D721Med (cell line): ENCODE measurements at places on chromosomes 4 and X.

DNA sequence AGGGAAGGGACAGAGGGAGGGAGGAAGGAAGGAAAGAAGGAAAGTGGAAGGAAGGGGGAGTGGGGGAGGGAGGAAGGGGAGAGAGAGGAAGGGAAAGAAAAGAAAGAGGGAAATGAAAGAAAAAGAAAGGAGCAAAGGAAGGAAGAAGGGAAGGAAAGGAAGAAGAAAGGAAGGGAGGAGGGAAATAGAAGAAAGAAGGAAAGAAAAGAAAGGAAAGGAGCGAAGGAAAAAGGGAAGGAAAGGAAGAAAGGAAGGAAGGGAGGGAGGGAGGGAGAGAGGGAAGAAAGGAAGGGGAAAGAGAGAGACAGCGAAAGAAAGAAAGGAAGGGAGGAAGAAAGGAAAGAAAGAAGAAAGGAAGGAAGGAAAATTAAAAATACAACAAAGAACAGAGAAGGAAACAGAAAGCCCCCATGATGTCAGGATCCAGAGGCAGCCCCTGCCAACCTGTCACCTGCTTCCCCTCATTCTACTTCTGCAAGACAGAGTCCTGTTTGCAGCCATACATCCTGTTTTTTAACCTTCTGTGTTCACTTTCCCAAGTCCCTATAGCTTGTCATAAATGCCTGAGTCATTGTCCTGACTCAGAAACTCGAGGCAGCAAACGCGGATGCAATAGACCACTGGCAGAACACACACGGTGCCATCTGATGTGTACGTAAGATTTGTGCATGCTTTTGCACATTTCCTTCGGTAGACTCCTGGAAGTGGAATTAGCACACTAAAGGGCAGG, 77.0 kb upstream of the C4orf50 start:
- DNase-seq = no peak

GRCh38 chr4:101304916-101305315, 42.4 kb downstream of the PPP3CA start:
- DNase-seq = no peak

DNA sequence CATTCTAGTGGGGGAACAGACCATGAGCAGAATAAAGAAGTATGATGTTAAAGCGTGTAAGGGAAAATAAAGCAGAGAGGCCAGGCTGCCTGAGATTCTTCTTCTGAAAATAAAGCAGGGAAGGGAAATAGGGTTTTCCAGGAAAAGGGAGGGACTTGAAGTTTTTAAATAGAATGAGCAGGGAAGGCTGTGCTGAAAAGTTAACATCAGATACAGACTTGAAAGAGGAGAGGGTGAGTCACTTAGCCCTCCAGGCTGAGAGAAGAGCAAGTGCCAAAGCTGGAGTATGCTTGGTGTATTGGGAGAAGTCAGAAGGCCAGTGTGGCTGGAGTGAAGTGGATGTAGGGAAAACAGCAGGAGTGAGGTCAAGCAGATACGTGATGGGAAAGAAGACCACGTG, 10.0 kb upstream of the PLK4 start:
- DNase-seq = no peak

- DNase-seq = no peak
These were observed 27.1 kb downstream of the PIR start for GRCh38 chrX:15465896-15466651.

GRCh38 chr4:26930964-26931363, 70.3 kb downstream of the STIM2 start:
- no peak for DNase-seq

- no peak for DNase-seq
These were observed 501.0 kb downstream of the IDS start for GRCh38 chrX:149003863-149004660.

- DNase-seq = no peak
These were observed 4.4 kb upstream of the PRDX4 start for GRCh38 chrX:23662853-23663252.

DNA sequence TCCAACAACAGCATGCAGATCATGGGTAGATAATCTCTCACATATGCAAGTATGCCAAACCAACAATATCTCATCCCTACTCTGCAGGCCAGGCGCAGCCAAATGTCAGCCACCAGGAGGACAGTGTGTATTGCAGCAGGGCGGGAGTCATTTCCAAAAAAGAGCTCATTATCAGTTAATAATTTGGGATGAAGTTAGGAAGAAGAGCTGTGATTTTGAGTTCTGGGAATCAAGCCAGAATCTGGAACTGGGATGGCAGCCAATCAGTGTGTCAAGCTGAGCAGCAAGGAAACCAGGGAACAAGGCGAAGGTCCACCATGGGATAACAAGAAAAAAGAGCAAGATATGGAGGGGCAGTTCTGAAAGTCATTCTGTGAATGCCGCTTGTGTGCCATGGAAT, 88.2 kb upstream of the CAMK2D start:
- no peak for DNase-seq

- no peak for DNase-seq
These were observed 271.8 kb downstream of the FBXW7 start for GRCh38 chr4:152264106-152264505.

GRCh38 chr4:6172093-6172926, 28.0 kb downstream of the JAKMIP1 start:
- no peak for DNase-seq

GRCh38 chrX:49247916-49248811, 12.9 kb downstream of the CCDC22 start:
- no peak for DNase-seq

DNA sequence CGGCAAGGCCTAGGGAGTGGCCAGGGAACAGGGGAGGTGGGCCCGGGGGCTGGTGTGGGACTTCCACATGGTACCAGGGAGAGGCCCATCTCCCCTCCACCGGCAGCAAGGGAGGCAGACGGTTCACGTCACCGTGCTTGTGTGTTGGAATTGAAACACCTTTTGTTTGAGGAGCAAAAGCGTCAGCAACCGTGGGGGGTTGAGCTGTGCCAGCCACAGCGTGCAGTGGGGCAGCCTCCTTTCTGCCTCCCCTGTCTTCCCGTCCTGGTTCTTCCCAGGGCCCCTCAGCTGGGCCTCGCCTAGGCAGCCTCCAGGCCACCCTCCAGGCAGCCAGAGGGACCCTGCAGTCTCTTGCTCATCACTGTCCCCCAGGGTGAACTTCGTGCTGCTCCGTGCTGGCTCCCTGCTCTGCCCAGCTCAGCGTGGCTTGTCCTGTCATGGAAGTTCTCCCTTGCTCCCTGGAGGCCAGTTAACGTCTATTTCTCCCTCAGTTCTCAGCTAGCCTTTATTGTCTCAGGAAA, 32.1 kb upstream of the HGFAC start:
- DNase-seq = no peak

DNA sequence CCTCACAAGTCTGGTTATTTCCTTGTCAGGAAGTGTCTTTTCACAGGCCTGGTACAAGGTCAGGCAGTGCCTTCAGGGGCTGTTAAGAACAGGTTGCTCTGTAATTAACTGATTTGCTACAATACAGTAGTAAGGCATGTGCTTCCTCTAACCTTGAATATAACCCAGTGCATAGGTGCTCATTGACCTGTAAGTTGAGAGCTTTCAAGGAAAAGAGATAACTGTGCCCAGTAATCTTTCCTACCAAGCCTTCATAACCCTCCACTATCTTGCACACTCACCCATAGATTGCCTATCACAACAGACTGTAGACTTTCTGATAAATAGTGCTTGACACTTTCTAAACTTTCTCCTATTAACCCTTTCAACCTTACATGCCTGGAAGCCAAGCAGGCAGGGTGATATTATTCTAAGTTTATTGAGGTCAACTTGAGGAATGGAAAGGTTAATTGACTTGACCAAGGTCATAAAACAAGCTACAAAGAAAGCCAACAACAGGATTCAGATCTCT, 148.1 kb downstream of the PPARGC1A start:
- no peak for DNase-seq

GRCh38 chrX:6985537-6985936, 162.0 kb upstream of the STS start:
- DNase-seq = no peak

DNA sequence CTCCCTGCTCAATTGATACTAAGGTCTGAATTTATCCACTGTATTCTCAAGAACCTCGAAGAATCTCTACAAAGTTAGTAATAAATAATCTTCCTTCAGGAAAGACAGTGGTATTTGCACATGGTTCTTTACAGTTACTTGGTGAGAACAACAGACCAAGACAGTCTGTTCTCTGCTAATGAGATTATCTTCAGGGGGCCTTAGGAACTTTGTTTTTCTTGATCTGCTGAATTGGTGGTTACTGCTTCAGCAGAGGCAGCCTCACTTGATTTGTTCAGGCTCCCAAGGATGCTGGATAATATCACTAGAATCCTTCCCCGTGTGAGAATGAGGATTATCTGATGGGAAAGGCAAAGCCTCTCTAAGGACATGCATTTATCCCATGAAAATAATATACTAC, 64.8 kb downstream of the CBR4 start:
- no peak for DNase-seq

- DNase-seq = no peak
These were observed 18.1 kb downstream of the SMIM31 start for GRCh38 chr4:164772076-164772475.

DNA sequence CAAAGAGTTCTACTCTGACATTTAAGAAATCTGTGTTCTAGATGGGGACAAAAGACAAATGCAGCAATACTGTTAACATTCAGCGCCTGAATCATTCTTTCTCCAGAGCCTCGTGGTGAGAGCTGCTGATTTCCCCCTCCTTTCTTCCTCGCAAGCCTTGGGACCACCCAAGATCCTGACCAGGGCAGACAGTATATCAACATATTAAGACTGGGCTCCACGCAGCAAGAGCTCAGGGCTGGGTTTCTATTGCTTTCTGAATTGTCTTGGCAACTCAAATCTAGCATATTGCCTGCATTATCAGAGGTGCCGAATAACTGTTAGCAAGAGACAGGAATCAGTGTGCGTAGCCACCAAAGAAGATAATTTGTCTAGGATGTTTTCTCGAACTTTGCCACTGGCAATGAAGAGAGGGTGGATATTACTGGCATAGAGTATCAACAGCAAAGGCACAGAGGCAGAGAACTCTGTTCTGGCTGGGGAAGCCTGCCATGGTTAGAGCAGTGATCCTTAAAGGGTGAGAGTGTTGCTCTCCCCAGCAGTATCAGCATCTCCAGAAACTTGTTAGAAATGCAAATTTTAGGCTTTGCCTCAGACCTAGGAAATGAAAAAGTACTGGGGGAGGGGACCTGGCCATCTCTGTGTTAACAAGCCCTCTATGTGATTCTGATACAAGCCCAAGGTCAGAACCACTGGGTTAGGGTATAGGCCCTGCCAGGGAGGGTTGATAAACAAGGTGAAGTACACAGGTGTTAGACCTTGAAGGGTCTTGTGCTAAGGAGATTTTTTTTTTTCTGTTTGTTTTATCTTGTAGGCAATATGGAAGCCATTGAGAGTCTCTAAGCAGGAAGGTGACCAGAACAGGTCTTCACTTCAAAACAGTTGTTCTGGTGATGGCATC, 46.2 kb upstream of the MID1IP1 start:
- no peak for DNase-seq

- no peak for DNase-seq
These were observed 38.0 kb upstream of the ADGRL3 start for GRCh38 chr4:61162116-61162515.

- DNase-seq = no peak
These were observed 441.2 kb downstream of the CENPC start for GRCh38 chr4:67104145-67104544.

GRCh38 chr4:127759893-127760292, 22.2 kb upstream of the HSPA4L start:
- no peak for DNase-seq

DNA sequence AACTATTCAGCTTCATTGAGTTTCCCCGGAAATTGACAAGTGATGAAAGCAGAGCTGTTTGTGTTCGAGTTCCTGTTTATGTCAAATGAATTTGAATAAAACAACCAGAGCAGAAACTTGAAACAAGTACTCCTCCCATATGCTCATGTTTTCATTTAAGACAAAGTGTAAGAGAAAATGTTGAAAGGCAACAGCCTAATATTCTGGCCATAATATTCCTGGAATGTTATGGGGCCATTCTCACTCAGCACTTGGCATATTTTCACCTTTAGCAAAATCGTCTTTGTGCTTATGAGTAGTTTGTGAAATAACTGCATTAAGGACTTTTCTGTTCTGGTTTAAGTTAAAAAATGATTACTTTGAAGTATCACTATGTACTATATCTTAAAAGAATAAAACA, 276.0 kb upstream of the FAT1 start:
- no peak for DNase-seq

- no peak for DNase-seq
These were observed 64.3 kb downstream of the TIGD2 start for GRCh38 chr4:89175611-89176010.

- DNase-seq = no peak
These were observed 4.4 kb upstream of the KCND1 start for GRCh38 chrX:48976086-48976485.

DNA sequence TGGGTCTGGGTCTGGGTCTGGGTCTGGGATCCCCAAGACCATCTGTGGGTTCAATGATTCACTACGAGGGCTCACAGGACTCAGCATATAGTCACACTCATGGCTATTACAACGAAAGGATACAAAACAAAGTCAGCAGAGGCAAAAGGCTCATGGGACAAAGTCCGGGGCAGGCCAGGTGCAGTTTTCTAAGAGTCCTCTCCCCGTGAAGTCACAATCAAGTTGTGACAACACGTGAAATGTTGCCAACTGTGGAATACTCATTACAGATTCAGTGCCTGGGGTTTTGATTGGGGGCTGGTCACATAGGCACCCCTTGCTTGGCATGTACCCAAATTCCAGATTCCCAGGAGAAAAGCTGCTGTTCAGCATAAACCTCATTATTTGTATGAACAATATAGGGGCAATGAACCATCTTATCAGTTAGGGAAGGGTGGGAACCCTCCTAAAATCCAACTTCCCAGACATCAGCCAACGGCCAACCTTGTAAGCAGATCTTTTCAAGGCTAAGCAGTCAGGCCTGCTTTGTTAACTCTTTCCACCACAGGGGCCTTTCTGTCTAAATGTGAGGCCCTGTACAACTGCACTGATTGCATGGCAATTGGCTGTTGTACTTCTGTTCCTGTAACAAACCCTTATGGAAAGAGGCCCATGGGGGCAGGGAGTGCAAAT, 58.2 kb upstream of the DIPK2B start:
- DNase-seq = no peak

DNA sequence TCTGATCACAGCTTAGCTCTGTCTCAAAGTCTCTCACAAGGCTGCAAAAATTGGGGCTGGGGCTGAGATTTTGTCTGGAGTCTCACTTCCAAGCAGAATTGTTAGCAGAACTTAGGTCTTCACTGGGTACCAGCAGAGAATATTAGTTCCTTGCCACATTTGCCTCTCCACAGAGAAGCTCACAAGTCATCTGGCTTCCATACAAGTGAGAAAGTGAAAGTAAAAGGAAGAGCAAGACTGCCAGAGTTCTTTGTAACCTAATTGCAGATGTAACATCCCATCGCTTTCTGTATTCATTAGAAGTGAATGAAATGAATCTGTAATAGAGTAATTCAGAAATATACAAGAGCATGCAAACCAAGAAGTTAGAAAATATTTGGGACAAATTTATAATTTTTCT, 624.1 kb upstream of the GNPDA2 start:
- no peak for DNase-seq

DNA sequence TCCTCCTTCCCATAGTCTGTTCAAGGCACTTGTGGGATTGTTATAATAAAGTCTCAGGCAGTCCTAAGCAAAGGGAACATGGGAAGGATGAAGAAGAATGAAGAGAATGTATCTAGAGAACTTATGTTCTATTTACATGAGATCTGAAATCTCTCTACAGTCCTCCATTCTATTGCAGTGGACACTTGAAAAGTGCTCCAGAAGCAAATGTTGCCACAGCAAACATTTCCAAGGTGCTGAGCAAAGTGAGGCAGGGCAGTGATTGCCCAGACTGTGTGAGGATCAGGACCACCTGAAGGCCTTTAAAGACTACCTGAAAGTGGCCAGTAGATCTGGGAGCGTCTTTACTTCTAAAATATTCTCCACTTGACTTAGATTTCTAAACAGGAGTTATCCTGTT, 203.5 kb downstream of the RBM46 start:
- no peak for DNase-seq

- no peak for DNase-seq
These were observed 52.2 kb upstream of the FGF13 start for GRCh38 chrX:138763761-138764160.
